Activated CD4-positive, CD25-positive, alpha-beta regulatory T cell treated with anti-CD3 and anti-CD28 coated beads, Interleukin-2, amount 50 U/mL, for 16 hours (primary cell): ENCODE measurements at places on chromosomes 2 and 18.

DNA sequence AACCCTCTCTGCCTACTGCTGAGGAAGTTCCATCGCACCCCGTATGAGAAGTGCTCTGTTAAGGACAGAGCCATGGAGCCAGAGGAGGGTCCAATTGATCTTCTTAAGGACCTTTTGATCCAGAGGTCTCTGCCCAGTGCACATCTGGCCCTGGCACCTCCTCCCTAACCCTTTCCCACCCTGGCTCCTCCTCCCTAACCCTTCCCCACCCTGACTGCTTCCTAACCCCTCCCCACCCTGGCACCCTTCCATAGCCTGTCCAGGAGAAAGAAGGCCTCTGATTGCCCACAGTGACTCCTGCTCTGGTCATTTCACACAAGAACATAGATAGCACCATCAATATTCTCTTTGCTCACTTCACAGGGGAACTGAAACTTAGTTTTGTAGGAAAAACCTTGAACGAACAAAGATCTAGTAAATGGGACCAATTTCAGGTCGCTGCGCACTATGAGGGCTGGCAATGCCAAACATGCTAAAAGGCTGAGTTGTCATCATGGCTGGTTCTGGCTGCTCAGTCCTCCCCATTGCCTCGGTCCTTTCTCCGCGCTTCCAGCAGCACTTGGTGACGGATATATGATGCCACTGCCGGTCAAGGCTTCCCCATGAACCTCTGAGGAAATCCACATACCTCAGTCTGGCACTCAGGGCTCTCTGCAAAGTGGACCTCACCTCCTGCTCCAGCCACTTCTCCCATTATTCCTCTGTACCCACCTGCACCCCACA is 49.2 kb downstream of the PKDCC start:
- DNase-seq, result no peak

GRCh38 chr2:197086500-197086899 is 160.0 kb upstream of the PGAP1 start:
- DNase-seq, result no peak

- DNase-seq, result no peak
Observed at GRCh38 chr2:168355779-168356476, 100.1 kb upstream of the CERS6 start.

DNA sequence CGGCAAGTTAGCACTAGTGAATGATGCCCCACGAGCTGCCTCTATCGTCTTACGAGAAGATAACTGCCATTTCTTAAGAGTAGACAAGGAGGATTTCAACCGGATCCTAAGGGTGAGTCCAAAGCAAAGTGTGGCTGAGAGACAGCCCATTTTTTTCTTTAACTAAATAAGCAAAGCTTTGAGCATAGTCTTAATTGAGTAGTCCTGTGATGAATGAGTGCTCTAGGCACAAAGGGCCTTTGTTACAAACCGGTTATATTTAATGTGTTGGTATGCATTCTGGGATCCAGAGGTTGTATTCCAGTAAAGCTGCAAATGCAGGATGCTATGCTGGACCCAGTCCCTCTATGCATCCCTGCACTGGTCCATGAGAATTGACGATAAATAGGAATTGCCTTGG is 86.9 kb upstream of the MAP3K20 start:
- DNase-seq, result no peak

GRCh38 chr2:106316915-106317314 is 122.8 kb upstream of the UXS1 start:
- DNase-seq, result no peak
